ENCODE measurements at places on chromosomes 16 and 17.

DNA sequence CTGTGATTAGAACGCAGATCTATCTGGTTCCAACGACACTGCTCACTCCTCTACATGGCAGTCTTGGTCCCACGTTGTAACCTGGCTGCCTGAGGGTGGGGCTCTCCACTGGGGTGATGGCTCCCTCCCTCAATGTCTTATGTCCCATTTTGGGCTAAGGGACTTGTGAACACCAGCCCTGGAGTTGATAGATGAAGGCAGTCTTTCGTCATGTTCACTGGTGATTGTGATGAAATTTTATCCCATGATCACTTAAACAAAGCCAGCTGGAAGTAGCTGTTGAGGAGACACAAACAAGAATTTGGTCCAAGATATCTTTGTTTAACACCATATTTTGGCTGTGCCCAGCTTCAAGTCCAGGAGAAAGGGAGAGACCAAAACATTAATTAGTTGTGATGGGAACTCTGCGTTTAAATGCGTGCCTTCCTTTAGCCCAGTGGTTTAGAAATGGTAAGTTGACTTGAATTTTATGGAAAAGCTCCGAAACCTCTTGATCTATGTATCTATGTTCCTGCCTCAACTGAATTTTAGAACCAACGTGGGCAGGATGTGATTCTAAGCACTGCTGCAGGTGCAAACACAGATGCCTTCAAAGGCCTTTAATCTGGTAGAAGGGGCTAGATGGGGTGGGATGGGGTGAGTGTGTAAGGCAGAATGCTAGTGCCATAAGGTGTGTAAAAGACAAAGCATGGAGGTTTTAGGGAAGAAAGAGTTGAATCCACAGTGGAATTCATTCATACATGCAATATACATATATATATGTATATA is 186.8 kb upstream of the IRX3 start:
- no peak for DNase-seq

- DNase-seq = no peak
These were observed 169.7 kb upstream of the CACNG5 start for GRCh38 chr17:66665194-66665593.

GRCh38 chr16:75092777-75093176 is 23.8 kb downstream of the LDHD start:
- DNase-seq = no peak

- no peak for DNase-seq
These were observed 11.5 kb downstream of the DYNLRB2 start for GRCh38 chr16:80552277-80552676.

DNA sequence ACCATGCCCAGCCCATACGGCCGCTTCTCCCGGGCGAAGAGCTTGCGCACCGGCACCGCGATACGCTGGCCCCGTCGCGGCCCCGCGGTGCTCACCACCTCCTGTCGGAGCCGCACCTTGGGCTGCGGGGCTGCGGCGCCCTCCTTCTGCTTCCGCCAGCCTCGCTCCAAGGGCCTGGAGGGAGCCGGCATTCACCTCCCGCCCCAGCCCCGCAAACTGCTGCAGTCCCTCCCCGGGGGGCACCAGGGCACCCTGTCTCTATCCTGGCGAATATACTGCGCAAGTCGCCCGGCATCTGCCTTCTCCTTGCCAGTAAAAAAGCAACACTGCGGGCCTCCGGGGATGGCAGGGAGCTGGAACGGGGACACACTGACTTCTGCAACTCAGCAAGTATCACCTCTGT is 8.3 kb downstream of the SNRNP25 start:
- DNase-seq = no peak
